Naive B cell (primary cell): ENCODE measurements at places on chromosomes 13 and 19.

DNA sequence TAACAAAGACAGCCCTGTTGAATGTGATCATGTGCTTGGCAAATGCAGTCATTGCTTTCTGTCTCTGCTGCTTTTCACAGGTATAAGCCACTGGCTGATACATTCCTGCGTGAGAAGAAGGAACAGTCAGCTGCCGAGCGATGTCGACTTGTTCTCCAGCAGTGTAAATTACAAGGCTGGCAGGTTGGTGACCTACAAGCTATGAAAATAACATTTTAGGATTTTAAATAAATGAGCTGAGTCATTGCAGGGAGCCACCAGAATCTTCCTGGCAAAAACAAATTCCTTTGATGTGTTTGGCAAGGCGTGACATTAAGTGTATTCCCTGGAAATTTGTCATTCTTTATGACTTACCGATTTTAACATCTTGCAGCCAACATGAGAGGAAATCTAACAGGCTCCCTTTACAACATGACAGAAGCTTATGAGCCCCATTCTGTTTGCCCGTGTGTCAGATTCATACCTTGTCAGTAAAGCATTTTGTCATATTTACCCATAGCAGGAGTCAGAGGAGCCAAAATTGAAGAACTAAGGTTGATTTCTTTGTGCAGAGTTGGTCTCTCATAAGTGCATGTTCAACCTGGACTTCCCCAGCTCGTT is 471.4 kb downstream of the MYO16 start:
- no peak for DNase-seq

DNA sequence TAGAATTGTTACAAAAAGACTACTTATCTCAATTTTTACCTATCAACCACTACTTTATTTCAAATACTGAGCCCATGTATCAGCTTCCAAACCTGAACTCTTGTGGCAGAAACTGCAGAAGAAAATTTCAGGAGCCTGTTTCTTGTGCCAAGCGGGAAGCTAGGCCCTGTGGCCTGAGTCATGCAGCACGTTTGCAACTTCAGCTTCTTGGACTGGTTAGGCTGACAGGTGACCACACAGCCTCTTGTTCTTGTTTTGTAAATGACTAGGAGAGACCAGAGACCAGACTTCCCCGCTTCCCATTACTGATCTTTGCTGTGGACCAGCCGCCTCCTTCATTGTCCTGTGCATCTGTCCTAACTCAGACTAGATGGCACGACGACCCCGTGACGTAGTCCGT is 3.4 kb upstream of the LAMP1 start:
- DNase-seq = no peak

GRCh38 chr13:77048681-77049080 is 21.7 kb upstream of the FBXL3 start:
- DNase-seq = no peak

GRCh38 chr13:97422118-97423054 is 11.6 kb upstream of the RAP2A start:
- no peak for DNase-seq

GRCh38 chr13:95516021-95516420 is 36.5 kb upstream of the CLDN10 start:
- DNase-seq = no peak

DNA sequence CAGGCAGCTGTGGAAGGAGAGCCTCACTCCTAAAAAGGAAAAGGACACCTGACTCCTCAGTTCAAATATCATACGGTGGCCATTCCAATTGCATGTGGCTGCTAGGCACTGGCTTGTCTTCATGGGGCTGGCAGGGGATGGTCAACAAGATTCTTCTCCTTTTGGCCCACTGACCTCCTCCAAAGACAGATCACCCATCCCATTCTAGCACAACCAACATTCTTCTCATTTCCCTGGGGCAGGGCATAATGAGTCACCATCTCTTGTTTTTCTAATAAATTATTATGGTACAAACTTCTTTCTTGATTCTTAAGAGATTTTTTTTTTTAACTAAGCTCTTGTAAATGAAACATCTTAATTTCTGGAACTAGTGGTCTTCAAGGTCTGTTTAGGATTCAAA is 136.7 kb upstream of the NBEA start:
- no peak for DNase-seq

GRCh38 chr19:36488846-36489117 is 579 bp downstream of the ZNF566 start:
- no peak for DNase-seq

- no peak for DNase-seq
Observed at GRCh38 chr19:45464274-45464673, 3.5 kb upstream of the FOSB start.

GRCh38 chr13:114054264-114054663 is 78.2 kb downstream of the RASA3 start:
- no peak for DNase-seq

DNA sequence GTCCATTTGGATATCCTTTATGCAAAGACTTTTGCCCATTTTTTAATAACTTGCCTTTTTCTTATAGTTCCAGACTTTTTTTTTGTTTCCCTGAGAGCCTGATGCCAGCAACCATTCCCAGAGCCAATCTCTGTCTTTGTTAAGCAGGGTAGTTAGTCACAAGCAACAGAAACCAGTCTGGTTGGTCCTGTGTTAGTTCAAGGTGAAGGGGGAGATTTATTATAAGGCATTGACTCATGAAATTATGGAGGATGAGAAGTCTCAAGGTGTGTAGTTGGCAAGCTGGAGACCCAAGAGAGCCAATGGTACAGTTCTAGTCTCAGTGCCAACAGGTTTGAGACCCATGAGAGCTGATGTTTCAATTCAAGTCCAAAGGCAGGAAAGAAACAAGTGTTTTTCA is 33.0 kb downstream of the GPR12 start:
- DNase-seq = no peak

DNA sequence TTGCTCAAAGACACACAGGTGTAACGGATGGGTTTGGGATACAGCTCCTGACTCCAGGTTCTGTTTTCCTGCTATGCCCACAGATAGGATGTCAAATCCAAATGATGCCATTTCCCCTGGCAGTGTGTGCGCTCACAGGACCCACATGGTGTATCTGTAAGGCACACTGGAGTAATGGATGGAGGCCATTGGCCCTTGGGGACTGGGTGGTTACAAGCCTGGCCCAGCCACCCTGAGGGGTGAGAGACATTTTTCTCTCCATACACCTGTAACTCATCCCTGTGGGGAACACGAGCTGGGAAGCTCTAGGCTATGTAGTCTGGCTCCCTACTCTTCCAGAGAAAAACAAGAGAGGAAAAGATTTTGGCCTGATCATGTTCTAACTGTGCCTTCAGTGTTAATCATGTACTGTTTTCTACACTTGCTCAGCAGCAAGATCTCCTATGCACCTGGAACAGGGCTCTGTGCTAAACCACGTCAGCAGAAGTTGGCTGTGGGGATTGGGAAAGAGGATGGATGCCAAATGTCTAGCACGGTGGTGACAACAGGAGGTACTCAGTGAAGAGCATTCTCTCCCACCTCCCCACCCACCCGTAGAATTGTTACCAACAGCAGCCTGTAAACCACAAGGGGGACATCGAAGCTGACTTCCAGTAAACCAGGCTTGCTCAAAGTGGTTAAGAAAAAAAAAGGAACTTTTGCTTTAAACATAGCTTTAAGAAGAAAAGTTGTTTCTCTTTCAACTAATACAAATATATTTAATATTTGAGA is 237.0 kb downstream of the LACC1 start:
- peak; percentile 11 for DNase-seq

GRCh38 chr19:15790096-15790495 is 2.6 kb downstream of the OR10H5 start:
- no peak for DNase-seq

GRCh38 chr13:28426381-28426780 is 68.5 kb downstream of the FLT1 start:
- no peak for DNase-seq
